Activated naive CD8-positive, alpha-beta T cell treated with anti-CD3 and anti-CD28 coated beads for 36 hours (primary cell): ENCODE measurements at places on chromosomes 7 and 10. TPM values are rescaled to one million over a fixed set of nuclear protein-coding genes. Genes with fewer than 3 reads are reported as not detected.

The NUPR2 gene
- not detected for total RNA-seq

The MET gene
- total RNA-seq, result 0.58 TPM

The CDC14C gene
- total RNA-seq, result not detected

The NME8 gene
- total RNA-seq, result not detected

- H3K27me3 ChIP-seq, result peaks cover 20% of the 10 kb centered on the region
- H3K4me3 ChIP-seq, result no peak overlapping the region
- H3K27ac ChIP-seq, result no peak overlapping the region
- no peak for DNase-seq
These were observed 20.0 kb downstream of the TCF7L2 start for GRCh38 chr10:112970021-112970420.

DNA sequence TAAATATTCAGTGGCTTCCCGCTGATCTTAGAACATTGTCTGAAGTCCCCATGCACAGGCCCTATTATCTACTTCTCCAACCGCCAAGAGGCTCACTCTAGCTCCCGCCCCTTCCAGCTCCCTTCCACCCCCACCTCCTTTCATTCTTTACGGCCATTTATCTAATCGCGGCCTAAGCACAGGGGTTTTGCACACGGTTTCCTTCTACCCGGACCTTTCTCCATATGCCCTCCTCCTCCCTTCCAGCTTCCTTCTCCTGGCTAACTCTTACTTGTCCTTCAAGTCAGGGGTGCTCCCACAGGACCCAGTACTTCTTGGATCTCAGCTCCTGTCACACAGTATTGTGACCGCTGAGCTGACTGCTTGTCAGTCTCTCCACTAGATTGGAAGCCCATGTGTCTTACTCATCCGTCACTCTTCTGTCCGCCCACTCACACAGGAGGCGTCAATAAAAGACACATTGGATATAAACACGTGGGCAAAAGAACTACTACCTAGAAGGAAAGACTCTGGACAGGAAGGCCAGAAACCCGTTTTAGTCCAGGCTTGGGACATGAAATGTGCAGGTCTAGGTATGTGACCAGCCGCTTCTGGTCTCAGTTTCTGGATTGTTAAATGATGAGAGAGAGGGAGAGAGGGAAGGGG lies 20.2 kb upstream of the HPS1 start:
- H3K27me3 ChIP-seq, result peaks cover 19% of the 10 kb centered on the region
- H3K4me3 ChIP-seq, result no peak overlapping the region
- peaks cover 6% of the 10 kb centered on the region for H3K4me1 ChIP-seq
- no peaks in the 10 kb centered on the region for H3K36me3 ChIP-seq

DNA sequence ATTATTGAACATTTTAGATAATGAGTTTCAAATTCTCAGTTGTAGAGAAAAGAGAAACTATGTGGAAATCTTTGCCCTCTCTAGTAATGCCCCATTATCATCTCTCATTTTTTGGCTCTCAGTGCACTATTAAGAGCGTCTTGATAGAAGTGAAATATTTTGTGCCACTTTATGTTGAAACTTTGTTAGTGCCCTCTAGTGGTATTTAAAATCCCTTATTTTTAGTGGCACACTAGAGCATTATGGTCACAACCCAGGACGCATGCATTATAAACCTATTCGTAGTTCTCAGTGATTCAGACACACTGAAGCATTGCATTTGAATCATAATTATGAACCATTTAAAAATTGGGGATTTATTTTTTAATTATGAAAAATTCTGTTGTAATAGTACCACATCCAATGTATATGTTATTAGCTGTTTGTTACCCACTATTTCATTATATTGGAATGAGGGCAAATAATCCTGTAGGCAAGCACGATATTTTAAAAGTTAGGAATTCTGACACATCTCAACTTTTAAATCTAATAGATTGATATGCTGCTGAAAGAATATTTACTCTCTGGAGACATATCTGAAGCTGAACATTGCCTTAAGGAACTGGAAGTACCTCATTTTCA lies 21.9 kb downstream of the PDCD4 start:
- H3K27ac ChIP-seq, result no peak overlapping the region
- no peak overlapping the region for H3K4me3 ChIP-seq
- peaks cover 50% of the 10 kb centered on the region for H3K4me1 ChIP-seq
- DNase-seq, result no peak

DNA sequence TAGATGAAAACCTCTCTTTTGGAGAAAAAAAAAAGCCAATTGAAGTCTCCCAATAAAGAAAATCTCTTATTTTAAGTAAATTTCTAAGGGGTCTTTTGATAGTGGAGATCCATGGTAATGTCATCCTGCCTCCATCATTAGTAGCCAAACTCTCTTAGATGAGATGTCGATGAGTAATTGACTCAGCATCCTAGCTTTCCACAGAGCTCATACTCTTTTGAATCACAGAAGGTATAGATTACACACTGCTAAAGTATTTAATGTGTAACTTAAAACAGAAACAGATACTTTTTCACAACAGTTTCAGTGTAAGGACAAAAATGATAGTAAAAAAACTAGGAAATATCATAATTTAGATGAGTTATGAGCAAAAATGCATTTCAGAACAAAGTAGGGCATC lies 19.4 kb downstream of the MAGI2 start:
- H3K27me3 ChIP-seq, result peaks cover 8% of the 10 kb centered on the region
- no peak for DNase-seq
- no peak overlapping the region for H3K27ac ChIP-seq

- H3K27ac ChIP-seq, result no peak overlapping the region
- H3K4me1 ChIP-seq, result no peaks in the 10 kb centered on the region
- H3K4me3 ChIP-seq, result no peak overlapping the region
- H3K36me3 ChIP-seq, result no peaks in the 10 kb centered on the region
- no peaks in the 10 kb centered on the region for H3K27me3 ChIP-seq
- no peak for DNase-seq
These were observed 155.7 kb upstream of the HGF start for GRCh38 chr7:81925530-81925929.

DNA sequence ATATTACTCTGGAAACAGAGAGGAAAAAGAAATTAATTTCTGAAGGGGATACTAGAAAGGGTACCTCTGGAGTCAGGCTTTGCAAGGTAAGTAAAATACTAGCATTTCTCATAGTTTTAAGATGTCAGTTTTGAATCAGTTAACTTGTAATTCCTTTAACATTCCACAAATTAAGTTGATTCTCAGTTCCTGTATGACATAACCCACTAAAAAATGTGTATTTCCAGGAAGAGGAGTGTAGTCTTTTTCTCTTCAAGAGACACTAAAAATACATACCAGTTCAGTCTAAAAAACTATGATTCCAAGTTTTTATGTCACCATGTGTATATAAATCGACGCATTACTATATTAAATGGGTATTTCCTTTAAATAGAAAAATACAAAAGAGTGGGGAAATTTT lies 113.2 kb downstream of the CDK6 start:
- DNase-seq, result no peak
- no peak overlapping the region for H3K27ac ChIP-seq
- no peak overlapping the region for H3K4me3 ChIP-seq
- H3K36me3 ChIP-seq, result peaks cover 59% of the 10 kb centered on the region

DNA sequence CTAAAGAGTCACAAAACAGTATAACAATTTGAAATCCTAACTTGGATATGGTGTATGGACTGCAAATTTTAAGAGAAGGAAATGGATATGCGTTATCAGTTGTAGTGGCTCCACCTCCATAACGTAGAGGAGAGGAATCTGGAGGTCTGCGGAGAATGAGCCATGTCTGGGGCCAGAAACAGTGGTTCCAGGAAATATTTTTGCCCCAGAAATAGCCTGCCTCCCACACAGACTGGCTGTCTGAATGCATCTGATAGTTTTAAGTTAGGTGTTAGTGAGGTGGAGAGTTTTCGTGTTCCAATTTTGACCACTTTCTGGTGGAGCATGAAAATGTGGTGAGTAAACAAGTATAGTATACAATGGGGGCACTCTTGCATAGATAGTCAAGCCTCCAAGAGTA lies 1.6 kb downstream of the PHTF2 start:
- H3K27ac ChIP-seq, result peak overlapping the region; percentile 88
- peak overlapping the region; percentile 94 for H3K4me3 ChIP-seq
- peaks cover 64% of the 10 kb centered on the region for H3K4me1 ChIP-seq
- DNase-seq, result no peak
- no peaks in the 10 kb centered on the region for H3K27me3 ChIP-seq
- H3K36me3 ChIP-seq, result peaks cover 38% of the 10 kb centered on the region

DNA sequence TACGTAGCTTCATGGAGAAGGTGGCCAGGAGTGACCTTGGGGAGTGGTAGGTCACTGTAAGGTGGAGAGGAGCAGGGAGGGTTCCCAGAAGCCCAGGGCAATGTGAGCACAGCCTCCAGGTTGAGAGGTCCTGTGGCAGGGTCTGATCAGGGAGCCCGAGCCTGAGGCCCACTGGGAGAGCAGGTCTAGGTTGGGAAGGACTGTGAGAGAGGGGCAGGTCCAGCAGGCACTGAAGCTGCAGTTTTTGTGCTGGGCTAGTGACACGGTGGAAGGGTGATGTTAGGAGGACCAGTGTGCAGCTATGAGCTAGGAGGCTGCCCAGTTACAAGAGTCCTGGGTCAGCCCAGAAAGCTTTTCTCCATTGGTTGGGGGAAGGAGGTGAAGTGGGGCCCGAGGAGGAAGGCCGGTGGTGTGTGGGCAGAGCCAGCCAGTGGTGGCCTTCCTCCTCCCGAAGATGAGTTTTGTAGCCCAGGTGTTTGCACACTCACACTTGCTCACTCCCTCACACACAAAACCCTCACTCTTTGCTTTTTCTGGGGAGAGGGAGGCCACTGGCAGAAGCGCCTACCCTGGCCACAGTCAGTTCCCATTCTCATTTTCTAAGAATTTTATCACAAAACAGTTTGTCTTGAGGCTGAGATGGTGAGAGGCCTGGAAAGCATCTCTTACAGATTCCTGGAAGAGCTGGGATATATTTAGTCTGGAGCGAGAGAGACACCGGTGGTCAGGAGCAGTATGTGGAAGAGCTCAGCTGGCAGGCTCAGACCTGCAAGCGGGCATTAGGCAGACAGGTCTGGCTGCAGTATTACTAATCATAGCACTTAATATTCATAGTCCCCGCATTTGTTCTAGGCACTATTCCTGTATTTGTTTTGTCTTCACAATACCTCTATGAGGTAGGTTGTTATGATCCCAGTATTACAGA lies 57.1 kb downstream of the ZNF467 start:
- H3K27me3 ChIP-seq, result no peaks in the 10 kb centered on the region
- peaks cover 20% of the 10 kb centered on the region for H3K4me1 ChIP-seq
- no peak overlapping the region for H3K27ac ChIP-seq

DNA sequence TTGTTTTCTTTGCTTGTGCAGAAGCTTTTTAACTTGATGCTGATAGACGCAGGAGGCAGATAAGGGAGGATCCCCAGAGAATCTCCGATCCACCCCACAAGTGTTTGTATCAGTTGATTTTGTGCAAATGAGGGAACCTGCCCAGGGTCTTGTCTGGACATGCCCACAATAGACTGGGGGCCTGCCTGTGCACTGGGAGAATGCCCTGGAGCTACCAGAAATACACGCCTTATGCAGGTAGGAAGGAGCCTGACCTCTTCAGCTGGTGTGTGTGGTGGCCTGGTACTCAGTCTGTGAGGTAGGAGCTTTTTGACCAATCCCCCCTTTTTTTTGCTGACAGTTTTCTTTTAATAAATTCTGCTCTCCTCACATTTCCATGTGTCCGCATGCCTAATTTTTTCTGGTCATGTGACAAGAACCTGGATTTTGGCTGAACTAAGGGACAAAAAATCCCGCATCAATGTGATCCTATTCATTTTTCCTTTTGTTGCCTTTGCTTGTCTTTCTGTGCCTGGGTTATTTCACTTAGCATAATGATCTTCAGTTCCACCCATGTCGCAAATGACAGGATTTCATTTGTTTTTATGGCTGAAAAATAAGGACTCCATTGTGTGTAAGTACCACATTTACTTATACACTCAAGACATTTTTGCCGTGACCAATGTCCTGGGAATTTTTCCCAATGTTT lies 430.6 kb upstream of the NRG3 start:
- no peak overlapping the region for H3K27ac ChIP-seq
- H3K4me3 ChIP-seq, result no peak overlapping the region
- no peak for DNase-seq
- no peaks in the 10 kb centered on the region for H3K27me3 ChIP-seq
- no peaks in the 10 kb centered on the region for H3K4me1 ChIP-seq

GRCh38 chr7:115087437-115087836 lies 165.5 kb downstream of the MDFIC start:
- H3K4me3 ChIP-seq, result no peak overlapping the region
- H3K27me3 ChIP-seq, result no peaks in the 10 kb centered on the region
- no peak for DNase-seq
- H3K27ac ChIP-seq, result no peak overlapping the region
- H3K4me1 ChIP-seq, result no peaks in the 10 kb centered on the region

GRCh38 chr7:85469446-85470010 lies 282.7 kb upstream of the SEMA3D start:
- no peak overlapping the region for H3K4me3 ChIP-seq
- no peaks in the 10 kb centered on the region for H3K36me3 ChIP-seq
- peaks cover 3% of the 10 kb centered on the region for H3K27me3 ChIP-seq
- peaks cover 6% of the 10 kb centered on the region for H3K4me1 ChIP-seq
- no peak for DNase-seq

DNA sequence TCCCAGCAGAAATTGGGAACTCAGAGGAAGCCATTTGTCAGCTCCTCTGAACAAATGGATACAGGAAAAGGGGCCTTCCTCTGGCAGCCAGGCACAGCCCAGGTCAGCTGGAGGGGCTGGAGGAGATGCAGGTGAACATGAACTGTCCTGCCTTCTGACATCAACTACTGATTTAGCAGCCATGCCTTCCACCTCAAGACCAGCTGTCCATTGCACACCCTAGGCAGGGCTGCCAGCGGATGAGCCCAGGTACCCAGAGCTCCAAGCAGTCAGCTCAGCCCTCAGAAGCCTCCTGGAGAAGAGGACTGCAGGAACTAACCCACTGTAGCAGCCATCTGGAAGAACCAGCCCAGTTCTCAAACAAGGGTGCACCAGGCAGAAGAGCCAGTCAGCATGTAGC lies 44.1 kb upstream of the GDF10 start:
- H3K27me3 ChIP-seq, result no peaks in the 10 kb centered on the region
- H3K36me3 ChIP-seq, result peaks cover 31% of the 10 kb centered on the region
- no peak overlapping the region for H3K4me3 ChIP-seq
- H3K27ac ChIP-seq, result peak overlapping the region; percentile 96
- peaks cover 69% of the 10 kb centered on the region for H3K4me1 ChIP-seq

GRCh38 chr7:106522696-106523095 lies 138.3 kb downstream of the CCDC71L start:
- no peaks in the 10 kb centered on the region for H3K36me3 ChIP-seq
- H3K27me3 ChIP-seq, result peaks cover 36% of the 10 kb centered on the region
- H3K4me3 ChIP-seq, result no peak overlapping the region
- no peak for DNase-seq
- H3K4me1 ChIP-seq, result no peaks in the 10 kb centered on the region

GRCh38 chr10:62904281-62904875 lies 88.2 kb upstream of the EGR2 start:
- peaks cover 4% of the 10 kb centered on the region for H3K4me1 ChIP-seq
- H3K4me3 ChIP-seq, result no peak overlapping the region
- no peak overlapping the region for H3K27ac ChIP-seq
- no peaks in the 10 kb centered on the region for H3K36me3 ChIP-seq
- DNase-seq, result no peak

DNA sequence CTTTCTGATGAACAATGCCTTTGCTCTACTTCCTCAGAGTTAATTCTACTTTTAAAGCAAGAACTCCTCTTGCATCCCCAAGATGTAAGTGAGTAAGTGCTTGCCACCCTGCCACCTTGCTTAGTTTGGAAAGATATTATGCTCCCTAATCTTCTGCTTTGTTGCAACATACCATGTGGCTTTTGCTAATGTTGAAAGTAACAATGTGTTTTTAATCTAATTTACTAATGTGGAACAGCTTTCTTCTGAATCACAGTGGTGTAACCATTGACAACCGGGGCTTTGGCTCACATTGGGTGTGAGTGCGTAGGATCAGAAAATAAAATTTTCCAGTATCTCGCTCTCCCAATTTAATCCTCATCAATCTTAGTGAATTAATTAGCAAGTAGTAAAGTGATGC lies 254.1 kb upstream of the PTER start:
- H3K27me3 ChIP-seq, result peaks cover 6% of the 10 kb centered on the region
- H3K4me1 ChIP-seq, result no peaks in the 10 kb centered on the region
